Islet precursor cell (in vitro differentiated cells): ENCODE measurements at places on chromosomes 12 and 14.

- no peak for DNase-seq
Observed at GRCh38 chr12:22406627-22407026, 72.1 kb upstream of the ST8SIA1 start.

- DNase-seq = no peak
Observed at GRCh38 chr12:29566441-29566840, 69.0 kb upstream of the OVCH1 start.

- DNase-seq = no peak
Observed at GRCh38 chr12:42759622-42760273, 170.2 kb upstream of the PRICKLE1 start.

- no peak for DNase-seq
Observed at GRCh38 chr12:107458163-107458562, 227.4 kb upstream of the PWP1 start.

- DNase-seq = no peak
Observed at GRCh38 chr12:99232324-99232723, 415.2 kb upstream of the GARIN6 start.
